ENCODE measurements at places on chromosomes 7 and 10.

- DNase-seq: no peak
These were observed 115.1 kb downstream of the PKD1L1 start for GRCh38 chr7:47833211-47833610.

GRCh38 chr7:84624927-84625326 is 430.3 kb upstream of the SEMA3A start:
- DNase-seq: no peak

DNA sequence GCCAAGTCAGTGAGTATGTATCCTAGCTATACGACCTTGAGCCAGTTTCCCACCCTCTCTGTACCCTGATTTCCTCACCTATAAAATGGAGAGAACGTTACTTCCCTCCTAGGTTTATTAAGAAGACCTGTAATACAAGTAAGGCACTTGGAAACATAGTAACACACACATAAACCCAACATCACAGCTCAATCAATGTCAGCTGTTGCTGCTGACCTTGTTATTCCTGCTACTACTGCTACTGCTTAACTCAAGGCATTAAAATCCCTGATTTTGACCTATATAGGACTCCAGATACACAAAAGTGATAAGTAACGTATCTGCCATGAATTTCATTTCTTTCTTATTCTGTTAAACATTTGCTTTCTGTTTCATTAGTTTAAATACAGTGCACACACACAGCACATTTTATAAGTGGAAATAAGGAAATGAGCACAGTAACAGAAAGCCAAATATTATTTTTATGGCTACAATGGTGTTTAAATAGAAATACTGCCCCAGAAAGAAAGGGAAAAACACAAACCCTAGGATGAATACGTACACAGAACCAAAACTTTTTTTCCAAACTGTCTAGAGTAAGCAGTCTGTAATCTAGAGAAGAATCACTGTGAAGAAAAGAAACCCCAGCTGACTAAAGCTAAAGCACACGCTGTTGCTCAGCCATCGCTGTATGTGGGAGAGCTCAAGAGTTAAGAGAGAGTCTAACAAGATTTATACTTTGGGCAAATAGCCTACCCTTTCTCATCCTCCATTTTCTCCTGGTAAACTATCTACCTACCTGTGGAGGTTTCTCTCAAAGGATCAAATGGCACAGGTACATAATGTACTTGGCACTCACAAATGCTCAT is 19.0 kb downstream of the NAPEPLD start:
- no peak for DNase-seq

- no peak for DNase-seq
These were observed 468.9 kb downstream of the DNAJB6 start for GRCh38 chr7:157805713-157806112.

GRCh38 chr10:32961895-32962369 is 3.9 kb upstream of the ITGB1 start:
- no peak for DNase-seq

GRCh38 chr7:51027935-51028830 is 245.5 kb upstream of the GRB10 start:
- no peak for DNase-seq

DNA sequence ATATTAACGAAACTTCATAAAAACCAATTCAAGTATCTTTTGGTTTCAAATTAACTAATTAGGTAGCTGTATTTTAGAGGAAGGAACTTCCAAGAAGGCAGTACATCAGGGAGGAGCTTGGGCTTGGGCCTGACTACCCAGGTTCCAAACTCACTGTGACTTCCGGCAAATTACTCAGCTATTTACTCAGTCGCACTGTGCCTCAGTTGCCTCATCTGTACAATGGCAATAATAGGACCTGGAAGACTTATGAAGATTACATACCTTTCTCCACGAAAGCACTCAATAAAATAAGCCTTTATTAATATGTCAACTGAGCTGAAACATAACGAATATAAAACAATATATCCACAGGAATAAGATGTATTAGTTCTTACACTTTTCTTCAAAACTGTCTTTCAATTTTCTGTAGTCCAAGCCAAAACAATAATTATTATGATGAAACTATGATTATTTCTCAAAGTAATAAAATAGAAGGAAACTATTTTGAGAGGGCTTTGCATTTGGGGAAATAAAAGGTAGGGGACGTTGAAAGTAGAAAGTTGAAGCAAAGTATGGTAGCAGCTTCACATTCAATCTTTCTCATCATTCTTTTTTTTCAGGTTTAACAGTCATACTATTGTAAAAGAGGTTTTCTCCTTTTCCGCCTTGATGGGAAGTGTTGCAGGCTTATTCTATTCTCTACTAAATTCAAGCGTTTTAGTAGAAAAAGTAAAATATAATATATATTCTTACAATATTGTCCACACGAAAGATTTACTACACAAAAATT is 10.5 kb upstream of the EBLN1 start:
- no peak for DNase-seq

DNA sequence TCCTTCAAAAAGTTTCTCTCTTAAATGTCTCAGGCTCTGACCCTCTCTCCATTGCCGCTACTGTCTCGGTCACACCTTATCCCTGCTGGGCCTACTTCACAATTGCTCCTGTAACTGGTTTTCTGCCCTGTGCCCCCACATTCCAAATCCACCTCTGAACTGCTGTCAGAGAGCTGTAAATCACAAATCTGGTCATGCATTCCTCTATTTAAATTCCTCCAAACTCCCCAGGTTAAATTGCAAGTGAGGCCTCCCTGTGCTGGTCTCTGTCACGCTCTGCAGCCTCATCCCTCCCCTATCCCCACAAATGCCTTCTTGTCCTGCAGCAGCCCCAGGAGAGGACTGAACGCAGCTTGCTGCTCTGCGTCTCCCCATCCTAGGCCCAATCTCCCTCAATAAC is 40.4 kb upstream of the CDCA7L start:
- DNase-seq: no peak

GRCh38 chr10:43925793-43926192 is 277.1 kb upstream of the ZNF32 start:
- no peak for DNase-seq

- no peak for DNase-seq
These were observed 11.3 kb upstream of the FOXK1 start for GRCh38 chr7:4670791-4671190.

GRCh38 chr10:66782144-66782543 is 143.7 kb upstream of the LRRTM3 start:
- DNase-seq: no peak

- DNase-seq: no peak
These were observed 10.3 kb upstream of the IFIT1B start for GRCh38 chr10:89367529-89367928.

- no peak for DNase-seq
These were observed 262.2 kb downstream of the BAMBI start for GRCh38 chr10:28939281-28940157.

GRCh38 chr7:17299483-17299991 is 1.1 kb downstream of the AHR start:
- DNase-seq: peak; percentile 40

GRCh38 chr7:144027070-144027469 is 21.7 kb upstream of the OR2A5 start:
- no peak for DNase-seq

GRCh38 chr10:31596765-31597164 is 277.7 kb downstream of the ZEB1 start:
- DNase-seq: no peak

GRCh38 chr10:67667035-67667425 is 29.0 kb downstream of the CTNNA3 start:
- DNase-seq: no peak

DNA sequence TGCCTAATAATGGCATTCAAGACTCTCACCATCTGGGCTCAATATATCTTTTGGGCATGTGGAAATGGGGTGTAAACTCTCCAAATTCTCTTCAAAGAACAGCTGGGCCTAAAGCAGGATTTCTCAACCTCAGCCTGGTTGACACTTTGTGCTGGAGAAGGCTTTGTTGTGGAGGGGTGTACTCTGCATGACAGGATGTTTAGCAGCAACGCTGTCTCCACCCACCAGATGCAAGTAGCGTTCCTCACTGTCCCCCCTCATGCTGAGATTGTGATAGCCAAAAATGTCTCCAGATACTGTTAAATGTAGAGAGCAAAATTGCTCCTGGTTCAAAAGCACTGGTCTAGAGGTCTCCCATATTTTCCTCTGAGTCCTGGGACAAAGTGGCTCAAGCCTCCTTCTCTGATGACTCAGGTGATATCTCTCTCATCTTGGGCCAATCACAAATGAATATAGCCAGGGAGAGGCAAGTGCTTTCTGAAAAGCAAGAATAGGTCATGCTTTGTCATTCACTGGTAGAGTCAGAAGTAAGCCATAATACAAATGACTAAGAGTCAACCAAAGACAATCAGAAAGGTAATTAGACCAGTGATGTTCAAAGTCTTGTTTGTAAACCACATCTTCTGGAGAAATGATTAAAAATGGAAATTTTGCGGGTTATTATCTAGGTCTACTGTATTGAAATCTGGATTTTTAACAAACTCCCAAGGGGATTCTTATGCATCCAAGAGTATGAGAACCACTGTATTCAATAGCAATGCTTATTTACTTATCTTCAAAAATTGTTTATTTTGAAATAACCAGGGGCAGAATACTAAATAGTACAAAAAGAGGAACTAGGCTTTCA is 330.8 kb downstream of the PTEN start:
- peak; percentile 73 for DNase-seq

- DNase-seq: no peak
These were observed 40.9 kb upstream of the PLXDC2 start for GRCh38 chr10:19775296-19775695.

DNA sequence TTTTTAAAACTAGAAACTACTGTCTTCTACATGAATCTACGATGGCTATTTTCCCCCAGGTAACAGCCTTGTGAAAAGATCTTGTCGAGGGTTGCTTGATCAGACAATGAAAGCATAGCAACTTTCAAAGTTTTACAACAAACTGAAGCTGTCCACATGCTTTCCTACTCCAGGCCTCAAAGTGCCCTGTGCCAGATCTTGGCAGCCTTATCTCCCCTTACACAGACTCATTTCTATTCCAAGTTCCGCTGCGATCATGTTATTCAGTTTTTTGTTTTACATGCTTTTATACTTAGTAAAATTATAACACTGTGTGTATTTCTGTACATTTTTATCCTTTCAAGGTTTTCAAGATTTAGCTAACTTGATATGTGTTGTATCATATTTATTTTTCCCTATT is 661.7 kb upstream of the SORCS1 start:
- no peak for DNase-seq

DNA sequence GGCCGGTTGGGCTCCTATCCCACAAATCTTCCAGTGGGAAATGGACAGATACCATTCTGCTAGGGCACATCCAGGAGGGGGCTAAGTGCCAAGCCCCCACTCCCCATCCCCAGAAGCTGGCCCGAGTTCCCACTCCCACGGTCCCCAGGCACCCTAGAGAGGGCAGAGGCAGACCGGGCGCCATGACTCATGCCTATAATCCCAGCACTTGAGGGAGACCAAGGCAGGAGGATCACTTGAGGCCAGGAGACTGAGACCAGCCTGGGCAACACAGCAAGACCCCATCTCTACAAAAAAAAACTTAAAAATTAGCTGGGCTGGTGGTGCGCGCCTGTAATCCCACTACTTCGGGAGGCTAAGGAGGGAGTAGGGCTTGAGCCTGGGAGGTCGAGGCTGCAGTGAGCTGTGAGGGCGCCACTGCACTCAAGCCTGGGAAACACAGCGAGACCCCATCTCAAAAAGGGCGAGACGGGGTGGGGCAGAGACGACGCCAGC is 870 bp downstream of the GNA12 start:
- no peak for DNase-seq

- no peak for DNase-seq
These were observed 167.0 kb downstream of the SNX13 start for GRCh38 chr7:17773289-17773626.

GRCh38 chr10:26642896-26643653 is 54.4 kb upstream of the PDSS1 start:
- DNase-seq: no peak

DNA sequence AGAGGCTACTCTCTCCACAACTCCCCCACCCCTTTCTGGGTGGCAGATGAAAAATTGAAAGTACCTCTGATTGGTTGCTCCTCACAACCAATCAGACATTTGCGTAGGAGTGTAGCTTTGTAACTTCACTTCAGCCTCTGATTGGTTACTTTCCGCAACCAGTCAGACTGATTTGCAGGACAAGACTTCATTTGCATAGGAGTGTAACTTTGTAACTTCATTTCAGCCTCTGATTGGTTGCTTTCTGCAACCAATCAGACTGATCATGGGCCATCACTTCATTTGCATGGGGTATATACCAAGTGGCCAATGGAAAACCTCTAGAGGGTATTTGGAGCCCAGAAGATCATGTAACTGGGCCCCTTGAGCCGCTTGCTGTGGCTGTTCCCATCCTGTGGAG is 25.6 kb downstream of the CDNF start:
- no peak for DNase-seq

DNA sequence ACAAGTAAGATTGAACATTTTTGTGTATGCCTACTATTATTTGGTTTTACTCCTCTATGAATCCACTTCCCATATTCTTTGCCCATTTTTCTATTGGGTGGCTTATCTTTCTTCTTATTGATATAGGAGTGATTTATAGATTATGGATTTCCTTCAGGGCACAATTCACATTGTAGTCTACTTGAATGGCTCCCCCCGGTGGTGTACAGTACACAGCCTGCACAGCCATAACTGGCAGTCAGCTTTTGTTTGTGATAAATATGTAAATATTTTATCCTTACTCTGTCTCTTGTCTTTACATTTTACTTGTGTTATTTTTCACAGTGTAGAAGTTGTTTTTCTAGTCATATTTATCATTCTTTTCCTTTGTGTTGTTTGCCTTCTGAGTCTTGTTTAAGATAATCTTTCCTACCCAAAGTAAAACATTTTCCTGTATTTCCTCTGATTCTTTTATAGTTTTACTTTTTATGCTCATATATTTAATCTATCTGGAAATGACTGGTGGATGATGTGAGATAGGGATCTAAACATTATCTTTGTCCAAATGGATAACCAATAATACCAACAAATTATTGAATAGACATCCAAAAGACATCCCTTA is 23.9 kb upstream of the CALD1 start:
- DNase-seq: no peak

- no peak for DNase-seq
These were observed 131.9 kb downstream of the CDH23 start for GRCh38 chr10:71528371-71529206.

DNA sequence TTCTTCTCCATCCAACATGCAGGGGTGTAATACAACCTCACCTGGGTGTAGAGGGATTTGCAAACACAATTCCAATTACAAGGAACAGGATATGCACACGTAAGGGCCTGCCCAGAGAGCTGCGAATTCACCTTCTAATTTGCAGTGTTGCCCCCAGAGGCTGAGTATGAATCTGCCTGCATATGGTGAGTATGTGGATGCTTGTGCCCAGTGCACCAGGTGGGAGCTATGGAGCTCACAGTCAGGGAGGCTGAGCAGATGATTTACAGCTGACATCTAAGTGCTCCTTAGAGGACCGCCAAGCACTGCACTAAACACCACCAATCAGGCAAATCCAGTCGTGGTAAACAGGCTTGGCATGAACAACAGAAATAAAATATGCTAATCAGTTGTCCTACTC is 132.0 kb downstream of the RELN start:
- DNase-seq: no peak

- no peak for DNase-seq
These were observed 295.4 kb downstream of the PRPF18 start for GRCh38 chr10:13882119-13882711.

Measured in central memory CD4-positive, alpha-beta T cell (primary cell).